Stimulated activated CD8-positive, alpha-beta memory T cell treated with anti-CD3 and anti-CD28 coated beads, Interleukin-7, amount 100 ng/mL, for 1 hour (primary cell): ENCODE measurements at places on chromosomes 5 and 9.

- no peak for DNase-seq
Observed at GRCh38 chr5:123617561-123617960, 105.6 kb downstream of the CSNK1G3 start.

GRCh38 chr5:116865651-116866050 is 291.0 kb upstream of the SEMA6A start:
- no peak for DNase-seq

- DNase-seq: no peak
Observed at GRCh38 chr9:87464110-87464991, 33.3 kb upstream of the DAPK1 start.

- DNase-seq: no peak
Observed at GRCh38 chr9:115090486-115090885, 27.5 kb downstream of the TNC start.

- no peak for DNase-seq
Observed at GRCh38 chr5:5968981-5969380, 409.4 kb downstream of the MED10 start.
